ENCODE measurements at places on chromosomes 12 and 14.

DNA sequence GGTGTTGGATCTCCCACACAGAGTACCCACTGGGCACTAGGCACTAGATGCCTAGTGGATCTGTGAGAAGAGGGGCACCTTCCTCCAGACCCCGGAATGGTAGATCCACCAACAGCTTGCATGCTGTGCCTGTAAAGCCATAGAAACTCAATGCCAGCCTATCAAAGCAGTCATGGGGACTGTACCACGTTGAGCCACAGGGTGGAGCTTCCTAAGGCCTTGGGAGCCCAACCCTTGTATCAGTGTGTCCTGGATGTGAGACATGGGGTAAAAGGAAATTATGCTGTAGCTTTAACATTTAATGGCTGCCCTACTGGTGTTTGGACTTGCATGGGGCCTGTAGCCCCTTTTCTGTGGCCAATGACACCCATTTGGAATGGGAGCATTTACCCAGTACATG, 1024.9 kb downstream of the TMEM121 start:
- H3K36me3 ChIP-seq: no peaks in the 10 kb centered on the region
- H3K4me3 ChIP-seq: no peak overlapping the region
- H3K27me3 ChIP-seq: no peaks in the 10 kb centered on the region
- no peaks in the 10 kb centered on the region for H3K4me1 ChIP-seq

- H3K27ac ChIP-seq: no peak overlapping the region
- H3K36me3 ChIP-seq: no peaks in the 10 kb centered on the region
- H3K4me3 ChIP-seq: no peak overlapping the region
- DNase-seq: no peak
- H3K27me3 ChIP-seq: no peaks in the 10 kb centered on the region
These were observed 60.3 kb downstream of the ARF6 start for GRCh38 chr14:49953196-49953595.

DNA sequence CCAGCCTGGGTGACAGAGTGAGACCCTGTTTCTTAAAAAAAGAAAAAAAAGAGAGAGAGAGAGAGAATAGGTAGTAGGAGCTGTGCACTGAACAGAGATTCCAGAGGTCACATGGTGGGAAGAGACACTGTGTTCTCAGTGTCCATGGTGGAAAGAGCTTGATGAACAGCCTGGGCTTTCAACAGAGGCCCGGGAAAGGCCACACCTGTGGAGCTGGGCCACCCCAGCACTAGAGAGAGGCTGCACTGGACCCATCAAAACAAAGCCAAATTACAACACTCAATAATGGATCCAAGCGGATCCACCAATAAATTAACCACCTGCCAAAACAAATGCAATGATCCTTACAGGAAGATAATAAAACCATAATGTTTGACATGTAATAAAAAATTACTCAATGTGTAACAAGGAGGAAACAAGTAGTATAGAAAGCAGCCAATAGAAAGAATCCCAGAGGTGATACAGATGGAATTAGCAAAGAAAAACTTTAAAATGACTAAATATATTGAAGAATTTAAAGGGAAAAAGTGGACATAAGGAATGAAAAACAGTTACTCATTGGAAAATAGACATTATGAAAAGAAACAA, 44.8 kb upstream of the BCL2L14 start:
- no peaks in the 10 kb centered on the region for H3K36me3 ChIP-seq
- H3K27ac ChIP-seq: no peak overlapping the region
- DNase-seq: no peak
- H3K4me1 ChIP-seq: no peaks in the 10 kb centered on the region
- no peak overlapping the region for H3K4me3 ChIP-seq
- H3K27me3 ChIP-seq: no peaks in the 10 kb centered on the region

DNA sequence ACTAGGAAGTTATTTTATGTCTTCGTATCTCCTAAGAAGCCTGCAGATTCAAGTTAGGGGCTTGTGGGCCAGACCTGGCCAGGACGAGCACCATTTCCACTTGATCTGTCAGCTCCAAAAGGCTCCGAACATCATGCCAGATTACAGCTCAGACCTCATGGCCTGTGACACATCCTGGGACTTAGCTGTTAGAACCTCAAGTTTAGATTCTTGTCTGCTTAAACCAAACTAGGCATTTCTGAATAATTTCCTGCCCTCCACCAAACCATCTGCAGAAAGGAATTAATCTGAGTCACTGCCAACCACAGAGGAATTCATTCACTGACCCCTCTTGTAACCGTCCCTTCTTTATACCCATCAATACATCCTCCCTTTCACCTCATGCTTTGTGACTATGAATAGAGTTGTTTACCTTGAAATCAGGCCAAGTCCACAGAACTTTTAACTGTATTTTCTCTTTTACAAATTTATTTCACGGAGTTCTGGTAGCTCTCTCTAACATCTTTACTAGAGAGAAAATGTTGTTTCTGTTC, 120.3 kb downstream of the FBXL14 start:
- H3K36me3 ChIP-seq: no peaks in the 10 kb centered on the region
- DNase-seq: no peak
- peaks cover 42% of the 10 kb centered on the region for H3K4me1 ChIP-seq
- H3K27me3 ChIP-seq: no peaks in the 10 kb centered on the region
- no peak overlapping the region for H3K4me3 ChIP-seq

DNA sequence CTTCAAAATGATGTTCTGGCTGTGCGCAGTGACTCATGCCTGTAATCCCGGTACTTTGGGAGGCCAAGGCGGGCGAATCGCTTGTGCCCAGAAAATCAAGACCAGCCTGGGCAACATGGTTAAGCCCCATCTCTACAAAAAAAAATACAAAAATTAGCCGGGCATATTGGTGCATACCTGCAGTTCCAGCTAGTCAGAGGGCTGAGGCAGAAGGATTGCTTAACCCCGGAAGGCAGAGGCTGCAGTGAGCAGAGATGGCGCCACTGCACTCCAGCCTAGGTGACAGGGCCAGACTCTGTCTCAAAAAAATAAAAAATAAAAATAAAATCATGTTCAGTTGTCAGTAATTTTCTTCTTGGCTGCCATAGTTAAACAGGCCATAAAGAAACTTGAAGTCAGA, 245.9 kb upstream of the USP15 start:
- no peaks in the 10 kb centered on the region for H3K4me1 ChIP-seq
- no peaks in the 10 kb centered on the region for H3K27me3 ChIP-seq
- H3K27ac ChIP-seq: no peak overlapping the region
- H3K4me3 ChIP-seq: no peak overlapping the region
- no peak for DNase-seq

- no peak for DNase-seq
- H3K27me3 ChIP-seq: no peaks in the 10 kb centered on the region
- H3K4me1 ChIP-seq: no peaks in the 10 kb centered on the region
- no peak overlapping the region for H3K4me3 ChIP-seq
- no peak overlapping the region for H3K27ac ChIP-seq
These were observed 13.2 kb upstream of the LIMA1 start for GRCh38 chr12:50296554-50296953.

- no peaks in the 10 kb centered on the region for H3K36me3 ChIP-seq
- no peak for DNase-seq
- H3K4me1 ChIP-seq: peaks cover 39% of the 10 kb centered on the region
- peak overlapping the region; percentile 56 for H3K27ac ChIP-seq
These were observed 31.1 kb downstream of the ELK3 start for GRCh38 chr12:96225044-96225855.

DNA sequence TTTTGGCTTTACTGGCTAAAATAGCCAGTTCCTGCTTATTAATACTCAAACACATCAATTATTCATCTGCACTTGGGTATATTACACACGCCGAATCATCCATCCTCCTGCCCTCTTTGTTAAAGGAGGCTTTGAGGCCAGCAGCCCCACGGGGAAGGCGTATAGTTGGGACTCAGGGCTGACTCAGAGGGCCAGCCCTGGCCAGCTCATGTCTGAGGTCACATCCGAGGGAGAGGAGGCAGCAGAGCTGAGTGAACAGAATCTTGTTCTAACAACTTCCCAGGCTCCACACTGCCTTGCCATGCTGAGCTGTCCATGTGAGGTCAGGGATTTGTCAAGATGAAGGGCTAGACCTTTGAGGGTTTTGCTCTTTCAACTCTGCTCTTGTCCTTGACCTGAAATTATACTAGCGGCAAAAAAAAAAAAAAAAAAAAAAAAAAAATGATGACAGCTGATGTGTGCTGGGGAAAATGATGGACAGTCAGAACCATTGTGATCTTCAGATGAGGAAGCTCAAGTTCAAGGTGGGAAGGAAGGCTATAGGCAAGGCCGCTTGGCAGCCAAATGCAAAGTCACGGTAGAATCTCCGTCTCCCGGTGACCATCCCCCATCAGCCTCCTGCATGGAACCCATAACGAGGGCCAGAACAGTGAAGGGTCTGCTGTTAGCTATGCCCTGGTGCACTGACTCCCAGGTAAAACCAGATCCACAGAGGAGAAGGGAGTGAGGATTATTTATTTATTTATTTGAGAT, 12.5 kb upstream of the MARK3 start:
- no peaks in the 10 kb centered on the region for H3K36me3 ChIP-seq
- no peak overlapping the region for H3K27ac ChIP-seq
- H3K27me3 ChIP-seq: no peaks in the 10 kb centered on the region
- no peaks in the 10 kb centered on the region for H3K4me1 ChIP-seq
- peak; percentile 37 for DNase-seq

DNA sequence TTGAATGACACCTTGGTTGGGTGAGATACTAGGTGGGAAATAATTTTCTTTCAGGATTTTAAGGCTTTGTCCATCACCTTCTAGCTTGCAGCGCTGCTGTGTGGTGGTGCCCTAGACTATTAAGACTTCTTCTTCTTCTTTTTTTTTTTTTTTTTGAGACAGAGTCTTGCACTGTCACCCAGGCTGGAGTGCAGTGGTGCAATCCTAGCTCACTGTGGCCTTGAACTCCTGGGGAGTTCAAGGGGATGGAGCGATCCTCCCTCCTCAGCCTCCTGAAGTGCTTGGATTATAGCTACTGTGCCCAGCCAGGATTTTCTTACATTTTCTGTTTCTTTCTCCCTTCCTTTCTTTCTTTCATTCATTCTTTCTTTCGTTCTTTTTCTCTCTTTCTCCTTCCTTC, 10.3 kb upstream of the MTA1 start:
- H3K36me3 ChIP-seq: no peaks in the 10 kb centered on the region
- H3K4me3 ChIP-seq: no peak overlapping the region
- H3K27me3 ChIP-seq: peaks cover 24% of the 10 kb centered on the region
- H3K4me1 ChIP-seq: peaks cover 13% of the 10 kb centered on the region
- no peak for DNase-seq

DNA sequence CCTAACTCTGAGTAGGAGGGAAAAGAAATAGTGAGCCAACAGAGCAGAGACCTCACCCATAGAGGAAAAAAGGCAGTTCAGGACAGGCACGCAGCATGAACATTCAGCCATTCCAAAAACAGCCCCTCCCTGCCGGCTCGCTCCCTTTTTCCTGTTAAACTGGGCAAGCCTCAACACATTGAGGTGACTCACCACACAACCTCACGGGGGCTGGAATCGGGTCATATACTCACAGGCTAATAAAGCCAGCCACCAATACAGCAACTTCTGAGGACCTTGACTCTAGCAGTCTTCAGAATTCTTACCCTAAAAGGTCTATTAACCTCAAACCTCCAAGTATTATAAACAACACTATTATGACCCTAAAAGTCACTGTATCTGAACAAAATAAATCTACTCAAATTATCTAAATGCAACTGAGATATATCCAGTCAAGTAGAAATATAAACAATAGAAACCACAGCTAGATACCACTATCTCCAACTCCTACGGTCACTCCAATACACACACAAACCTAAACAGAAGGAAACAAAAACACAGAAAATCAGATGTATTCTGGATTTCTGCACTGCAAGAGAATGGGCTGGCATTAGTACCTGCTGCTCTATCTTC, 6.3 kb downstream of the YBX3 start:
- peak overlapping the region; percentile 15 for H3K4me3 ChIP-seq
- peak; percentile 90 for DNase-seq
- peaks cover 29% of the 10 kb centered on the region for H3K36me3 ChIP-seq
- H3K27me3 ChIP-seq: no peaks in the 10 kb centered on the region

DNA sequence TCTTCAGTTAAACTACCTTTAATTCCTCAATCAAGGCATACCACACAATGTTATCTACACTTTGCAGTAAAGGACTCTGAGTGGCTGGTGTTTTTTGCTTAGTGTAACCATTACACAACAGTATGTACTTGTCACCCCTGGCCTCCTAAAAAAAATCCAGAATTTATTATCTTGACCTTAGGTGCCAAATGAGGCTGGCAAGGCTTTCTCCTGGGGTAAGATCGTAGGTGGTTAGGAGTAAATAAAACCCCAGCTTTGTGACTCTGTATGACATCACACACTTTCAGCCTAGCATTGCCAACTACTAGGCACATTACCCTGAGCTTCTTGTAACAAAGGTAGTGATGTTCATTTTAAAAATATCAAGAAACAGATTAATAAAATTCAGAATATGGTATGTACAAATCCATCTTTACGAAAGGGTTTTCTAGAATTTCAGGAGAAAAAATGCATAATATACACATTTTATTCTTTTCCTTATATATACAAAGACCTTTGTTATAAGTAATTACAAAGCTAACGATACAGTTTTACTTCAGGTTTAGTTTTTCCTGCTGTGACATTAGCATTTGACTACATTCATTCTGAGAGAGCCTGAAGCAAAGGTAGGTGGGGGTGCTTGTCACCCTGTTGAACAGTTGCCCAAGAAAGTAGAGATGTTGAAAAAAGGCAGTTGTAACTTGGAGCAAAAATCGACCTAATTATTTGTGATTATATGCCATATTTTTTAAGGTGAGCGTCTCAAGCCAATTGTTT, 13.5 kb downstream of the TCL1A start:
- no peak for DNase-seq
- H3K36me3 ChIP-seq: no peaks in the 10 kb centered on the region
- no peaks in the 10 kb centered on the region for H3K4me1 ChIP-seq
- H3K27me3 ChIP-seq: no peaks in the 10 kb centered on the region
- no peak overlapping the region for H3K4me3 ChIP-seq

DNA sequence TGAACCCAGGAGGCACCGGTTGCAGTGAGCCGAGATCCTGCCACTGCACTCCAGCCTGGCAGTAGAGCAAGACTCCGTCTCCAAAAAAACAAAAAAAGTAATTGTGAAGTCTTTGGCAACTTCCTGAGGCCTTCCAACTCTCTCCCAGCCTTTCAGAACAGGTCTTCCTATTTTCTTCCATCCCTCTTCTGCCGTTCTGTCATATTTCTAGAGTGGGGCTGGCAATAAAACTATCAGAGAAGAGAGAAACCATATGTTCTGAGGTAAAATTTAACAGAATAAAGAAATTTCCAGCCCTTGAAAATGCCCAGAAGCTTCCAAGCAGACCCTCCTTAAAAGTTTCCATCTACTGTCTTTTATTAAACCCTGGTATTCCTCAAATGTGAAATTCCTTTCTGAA, 100.4 kb downstream of the HMGA2 start:
- DNase-seq: no peak
- no peaks in the 10 kb centered on the region for H3K27me3 ChIP-seq
- H3K27ac ChIP-seq: no peak overlapping the region
- no peaks in the 10 kb centered on the region for H3K36me3 ChIP-seq

GRCh38 chr12:58656254-58657009, 263.9 kb downstream of the LRIG3 start:
- no peaks in the 10 kb centered on the region for H3K36me3 ChIP-seq
- no peak overlapping the region for H3K4me3 ChIP-seq
- no peaks in the 10 kb centered on the region for H3K4me1 ChIP-seq
- H3K27ac ChIP-seq: no peak overlapping the region
- DNase-seq: no peak

- H3K4me1 ChIP-seq: peaks cover 8% of the 10 kb centered on the region
- H3K27ac ChIP-seq: no peak overlapping the region
- no peak for DNase-seq
These were observed 77.1 kb downstream of the PTPN21 start for GRCh38 chr14:88477513-88478250.
